ENCODE measurements at places on chromosomes 2 and 18.

GRCh38 chr2:168210895-168211570 is 36.4 kb downstream of the STK39 start:
- DNase-seq, result peak; percentile 83

DNA sequence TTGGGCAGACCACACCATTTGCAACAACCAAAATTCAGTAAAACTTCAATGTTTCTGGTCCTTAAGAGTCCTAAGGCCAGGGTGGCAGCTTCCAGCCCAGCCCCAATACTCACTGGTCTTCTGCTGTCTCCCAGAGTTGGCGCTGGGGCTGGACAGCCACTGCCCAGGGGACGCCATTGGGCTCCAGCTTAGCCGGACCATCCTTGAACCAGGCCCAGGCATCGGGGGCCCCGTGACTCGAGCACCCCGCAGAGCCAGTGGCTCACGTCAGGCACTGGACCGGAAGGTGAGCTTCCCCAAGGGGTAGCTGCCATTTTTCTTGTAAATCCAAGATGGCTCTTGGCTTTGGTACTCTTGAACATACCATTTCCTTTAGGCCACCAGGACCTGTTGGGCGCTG is 21.8 kb downstream of the SNED1 start:
- no peak for DNase-seq

GRCh38 chr2:231168460-231169139 is 29.8 kb upstream of the ARMC9 start:
- no peak for DNase-seq

- DNase-seq, result no peak
These were observed 33.4 kb upstream of the OLA1 start for GRCh38 chr2:174281736-174282135.

GRCh38 chr2:27316655-27317412 is 6.1 kb downstream of the MPV17 start:
- DNase-seq, result peak; percentile 75

- DNase-seq, result peak; percentile 99
These were observed 911.4 kb upstream of the ZEB2 start for GRCh38 chr2:145431181-145431951.

- no peak for DNase-seq
These were observed 89.6 kb downstream of the TTC32 start for GRCh38 chr2:19812166-19812565.

DNA sequence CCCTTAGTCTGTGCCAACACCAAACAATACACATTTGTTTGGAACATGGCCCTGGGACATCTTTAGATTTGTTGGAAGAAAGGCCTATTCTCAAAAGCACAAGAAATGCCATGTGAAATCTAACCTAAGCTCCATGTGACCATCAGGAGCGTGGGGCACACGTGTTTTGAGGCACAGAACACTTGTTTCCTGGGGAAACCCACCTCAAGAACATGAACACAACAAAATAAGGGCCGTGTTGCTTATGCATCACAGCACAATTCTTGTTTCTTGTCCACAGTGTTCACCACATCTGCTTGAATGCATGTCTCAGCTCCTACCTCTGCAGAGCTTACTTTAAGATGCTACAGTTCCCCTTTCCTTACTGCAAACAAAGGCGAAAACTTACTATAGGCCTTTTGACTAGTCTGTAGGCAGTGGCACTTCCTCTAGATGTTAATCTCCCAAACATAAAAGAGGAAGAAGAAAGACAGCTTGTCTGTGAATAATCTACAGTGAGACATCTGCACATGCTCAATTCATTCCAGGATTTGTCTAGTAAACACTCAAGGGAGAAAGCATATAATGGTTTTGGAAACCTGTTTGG is 165.0 kb downstream of the ANKRD44 start:
- DNase-seq, result peak; percentile 60

- no peak for DNase-seq
These were observed 25.9 kb upstream of the CXCR4 start for GRCh38 chr2:136143603-136144451.

DNA sequence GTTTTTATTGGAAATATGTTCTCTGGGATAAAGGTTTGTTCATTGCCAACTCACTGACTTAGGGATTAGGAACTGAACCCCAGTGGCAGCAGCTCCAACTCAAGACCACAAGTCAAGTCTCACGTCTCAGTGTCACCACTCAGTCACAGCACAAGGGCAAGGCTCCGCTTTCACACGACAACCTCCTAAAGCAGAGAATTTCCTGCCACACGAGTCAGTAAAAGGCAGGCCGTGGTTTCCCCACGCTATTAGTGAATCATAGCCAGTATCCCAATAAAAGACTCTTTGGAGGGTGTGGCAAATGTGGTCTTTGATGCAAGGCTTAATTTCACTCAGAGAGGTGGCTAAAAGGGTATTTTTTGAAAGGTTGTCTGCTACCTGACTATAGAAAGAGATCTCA is 57.6 kb downstream of the PIEZO2 start:
- DNase-seq, result no peak

- no peak for DNase-seq
These were observed 2.3 kb downstream of the SLC20A1 start for GRCh38 chr2:112648081-112648480.

GRCh38 chr2:11344956-11345677 is 681 bp upstream of the ROCK2 start:
- peak; percentile 29 for DNase-seq

- DNase-seq, result no peak
These were observed 13.2 kb downstream of the RALBP1 start for GRCh38 chr18:9488538-9488937.

GRCh38 chr18:27894746-27895145 is 282.2 kb downstream of the CDH2 start:
- no peak for DNase-seq

DNA sequence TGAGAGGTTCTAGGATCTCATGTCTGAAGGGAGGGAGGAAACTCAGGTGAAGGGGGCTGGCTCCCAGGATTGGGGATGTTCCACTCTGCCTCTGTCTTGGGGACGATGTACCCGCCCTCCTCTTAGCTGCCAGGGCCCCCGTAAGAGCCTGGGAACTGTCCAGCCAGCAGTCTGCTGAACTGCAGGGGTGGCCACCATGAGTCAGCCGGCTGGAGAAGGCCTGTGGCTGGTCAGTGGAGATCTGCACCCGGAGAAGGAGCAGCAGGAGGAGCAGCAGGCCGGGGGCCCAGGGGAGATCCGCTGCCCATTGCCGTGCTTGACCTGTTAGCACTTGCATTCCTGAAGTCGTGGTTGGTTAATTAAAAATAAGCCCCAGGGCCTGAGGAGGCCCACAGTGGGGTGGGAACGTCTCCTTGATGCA is 180.3 kb downstream of the TFCP2L1 start:
- DNase-seq, result no peak

- DNase-seq, result no peak
These were observed 13.4 kb downstream of the LAMA3 start for GRCh38 chr18:23702606-23703005.

DNA sequence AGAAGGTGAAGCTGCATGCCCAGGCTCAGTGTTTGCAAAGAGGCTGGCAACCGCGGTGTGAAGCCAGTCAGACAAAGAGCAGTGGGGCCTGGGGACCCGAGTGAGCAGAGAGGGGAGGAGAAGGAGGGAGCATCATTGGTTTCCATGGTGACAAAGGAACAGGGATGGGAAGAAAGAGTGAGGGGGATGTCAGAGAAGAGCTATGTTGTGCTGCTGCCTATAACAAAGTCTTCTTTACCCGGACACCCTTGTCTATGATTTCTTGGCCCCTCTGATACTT is 14.5 kb downstream of the TMEM247 start:
- no peak for DNase-seq

GRCh38 chr2:145811276-145812164 is 1291.6 kb upstream of the ZEB2 start:
- no peak for DNase-seq

GRCh38 chr2:172261292-172261691 is 158.6 kb upstream of the DLX2 start:
- no peak for DNase-seq

DNA sequence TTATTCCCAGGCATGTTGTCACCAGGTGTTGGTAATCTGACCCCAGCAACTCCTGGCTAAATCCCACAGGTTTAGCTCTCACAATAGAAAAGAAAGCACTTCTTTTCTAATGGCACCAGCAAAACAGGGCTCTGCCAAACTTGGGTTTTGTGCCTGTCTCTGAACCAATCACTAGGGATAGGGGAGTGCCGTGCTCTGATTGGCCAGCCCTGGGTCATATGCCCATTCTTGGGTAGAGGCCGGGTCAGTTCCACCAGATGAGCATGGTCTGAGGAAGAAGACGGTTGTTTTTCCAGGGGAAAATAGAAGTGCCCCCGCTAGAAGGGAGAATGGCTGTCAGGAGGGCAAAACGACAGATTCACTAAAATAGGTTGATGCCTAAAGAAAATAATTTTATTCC is 14.7 kb downstream of the CDK15 start:
- peak; percentile 17 for DNase-seq

DNA sequence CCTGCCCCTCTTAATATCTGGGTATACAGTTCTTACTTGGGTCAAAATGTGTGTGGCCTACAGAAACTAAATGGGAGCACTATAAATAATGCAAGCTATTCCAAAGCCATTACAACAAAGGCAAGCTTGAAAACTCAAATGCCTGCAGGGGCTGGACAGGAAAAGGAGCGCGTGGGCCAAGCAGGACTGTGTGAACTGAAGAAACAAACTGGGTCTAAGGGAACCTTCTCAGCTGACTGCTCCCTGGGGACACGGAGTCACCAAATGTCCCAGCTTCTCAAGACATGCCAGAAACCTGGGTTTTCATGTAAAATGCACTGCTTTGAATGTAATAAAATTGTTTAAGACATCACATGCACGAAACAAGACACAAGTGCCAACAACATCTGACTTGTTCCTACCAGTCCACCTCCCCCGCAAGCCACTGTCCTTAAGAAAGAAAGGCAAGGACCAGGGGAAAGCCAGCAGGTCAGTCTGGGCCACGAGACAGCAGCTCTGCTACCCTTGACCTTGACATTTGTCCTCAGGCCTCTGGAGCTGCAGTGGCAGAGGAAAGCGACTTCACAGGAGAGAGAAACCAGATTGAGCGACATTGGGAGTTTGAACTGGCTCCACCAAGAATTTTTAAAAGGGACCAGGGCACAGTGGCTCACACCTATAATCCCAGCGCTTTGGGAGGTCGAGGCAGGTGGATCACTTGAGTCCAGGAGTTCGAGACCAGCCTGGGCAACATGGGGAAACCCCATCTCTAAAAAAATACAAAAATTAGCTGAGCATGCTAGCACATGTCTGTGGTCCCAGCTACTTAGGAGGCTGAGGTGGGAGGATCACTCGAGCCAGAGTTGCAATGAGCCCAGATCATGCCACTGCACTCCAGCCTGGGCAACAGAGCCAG is 89.7 kb upstream of the SH3BP4 start:
- no peak for DNase-seq

DNA sequence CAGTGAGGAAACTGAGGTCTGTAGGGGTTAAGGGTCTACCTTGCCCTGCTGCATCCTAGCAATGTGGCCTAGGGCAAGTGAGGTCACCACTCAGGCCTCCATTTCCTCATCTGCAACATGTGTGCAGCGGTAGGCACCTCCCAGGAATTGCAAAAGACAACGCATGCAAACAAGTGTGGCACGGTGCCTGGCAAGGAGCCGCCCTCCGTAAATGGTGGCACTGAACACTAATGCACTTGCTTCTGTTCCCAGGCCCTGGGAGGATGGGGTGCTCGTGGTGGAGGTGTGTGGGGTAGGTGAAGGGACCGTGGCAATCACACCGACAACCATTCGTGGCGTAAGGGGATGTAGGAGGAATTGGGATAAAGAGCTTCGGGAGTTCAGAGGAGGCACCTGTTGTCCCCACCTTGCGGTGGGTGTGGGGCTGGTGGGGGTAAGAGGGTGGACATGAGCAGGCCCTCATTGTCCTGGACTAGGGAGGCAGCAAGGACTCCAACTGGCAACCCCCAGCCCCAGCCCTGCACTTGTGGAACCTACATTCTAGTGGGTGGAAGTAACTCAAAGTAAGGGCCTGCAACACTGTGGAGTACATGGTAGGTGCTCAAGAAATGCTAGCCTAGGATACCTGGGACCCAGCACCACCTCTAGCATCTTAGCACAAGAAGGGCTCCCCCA is 26.0 kb downstream of the ATOH8 start:
- DNase-seq, result no peak

DNA sequence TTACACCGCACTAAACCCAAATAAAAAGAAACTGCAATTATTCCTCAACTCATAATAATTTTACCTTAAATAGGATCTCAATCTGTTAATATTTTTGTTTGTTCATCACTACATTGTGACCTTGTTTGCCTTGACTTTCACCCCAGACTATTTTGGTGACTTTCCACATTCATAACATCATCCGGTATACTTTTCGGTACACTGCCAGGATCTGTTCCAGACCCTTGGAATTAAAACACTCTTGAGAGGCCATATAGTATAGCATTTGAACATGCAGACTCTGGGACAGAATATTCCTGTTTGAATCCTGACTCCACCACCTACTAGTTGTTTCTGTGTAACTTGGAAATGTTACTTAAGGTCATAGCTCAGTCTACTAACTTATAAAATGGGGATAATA is 577.4 kb downstream of the METTL4 start:
- no peak for DNase-seq

- no peak for DNase-seq
These were observed 137.5 kb upstream of the CHAC2 start for GRCh38 chr2:53630026-53630606.

GRCh38 chr2:68813596-68813995 is 57.6 kb downstream of the BMP10 start:
- DNase-seq, result no peak

- DNase-seq, result no peak
These were observed 18.7 kb downstream of the SH3BP4 start for GRCh38 chr2:234970477-234970882.

DNA sequence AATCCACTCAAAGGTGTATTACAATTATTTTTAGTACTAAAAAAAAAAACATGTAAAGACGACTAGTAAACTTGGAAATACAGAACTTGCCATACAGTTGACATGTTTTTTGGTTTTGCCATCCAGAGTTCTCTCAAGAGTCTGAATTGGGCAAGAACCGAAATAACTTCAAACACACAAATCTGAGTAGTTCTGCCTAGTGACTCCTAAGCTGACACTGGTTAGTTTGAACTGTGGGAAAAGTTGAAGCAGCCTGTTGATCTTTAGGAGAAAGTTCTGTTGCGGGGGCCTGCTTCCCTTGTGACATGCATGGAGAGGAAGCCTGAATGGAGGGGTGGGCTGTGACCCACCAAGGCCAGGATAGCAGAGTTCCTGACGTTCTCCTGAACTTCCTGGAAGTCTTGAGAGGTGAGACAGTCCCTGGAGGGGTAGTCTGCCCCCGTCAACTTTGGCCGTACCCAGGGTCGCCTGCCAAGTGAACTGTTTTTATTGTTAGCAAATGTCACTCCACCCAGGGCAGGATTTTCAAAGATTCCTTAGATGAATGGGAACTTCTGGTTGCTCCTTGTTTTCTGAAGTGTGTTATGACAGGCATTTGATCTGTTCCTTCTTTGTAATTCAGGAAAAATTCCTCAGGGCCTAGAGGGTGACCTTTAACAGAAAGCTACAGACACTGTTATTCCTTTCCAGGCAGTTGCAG is 85.6 kb upstream of the SPTBN1 start:
- DNase-seq, result no peak

- DNase-seq, result no peak
These were observed 92.6 kb upstream of the VRK2 start for GRCh38 chr2:57954020-57954419.
